Panc1 (cell line): ENCODE measurements at places on chromosomes 4 and X.

DNA sequence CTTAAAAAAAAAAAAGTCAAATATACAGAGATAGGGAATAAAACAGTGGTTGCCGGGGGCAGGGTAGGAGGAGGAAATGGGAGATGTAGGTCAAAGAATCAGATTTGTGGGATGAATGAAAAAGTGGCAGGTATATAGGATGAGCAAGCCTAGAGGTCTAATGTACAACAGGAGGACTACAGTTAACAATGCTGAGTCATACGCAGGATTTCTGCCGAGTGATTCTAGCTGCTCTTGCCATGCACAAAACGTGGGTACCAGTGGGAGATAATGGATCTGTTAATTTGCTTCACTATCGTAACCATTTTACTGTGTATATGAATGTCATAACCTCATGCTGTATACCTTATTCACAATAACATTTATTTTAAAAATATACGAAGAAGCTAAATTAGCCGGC is 10.7 kb upstream of the MTNR1A start:
- DNase-seq: no peak

- no peak for DNase-seq
These were observed 9.1 kb downstream of the MED28 start for GRCh38 chr4:17623451-17624001.

- DNase-seq: no peak
These were observed 37.1 kb upstream of the LEF1 start for GRCh38 chr4:108205859-108206258.

GRCh38 chr4:2799224-2799911 is 6.5 kb downstream of the SH3BP2 start:
- DNase-seq: no peak

GRCh38 chrX:122626871-122627270 is 557.2 kb upstream of the GRIA3 start:
- no peak for DNase-seq

DNA sequence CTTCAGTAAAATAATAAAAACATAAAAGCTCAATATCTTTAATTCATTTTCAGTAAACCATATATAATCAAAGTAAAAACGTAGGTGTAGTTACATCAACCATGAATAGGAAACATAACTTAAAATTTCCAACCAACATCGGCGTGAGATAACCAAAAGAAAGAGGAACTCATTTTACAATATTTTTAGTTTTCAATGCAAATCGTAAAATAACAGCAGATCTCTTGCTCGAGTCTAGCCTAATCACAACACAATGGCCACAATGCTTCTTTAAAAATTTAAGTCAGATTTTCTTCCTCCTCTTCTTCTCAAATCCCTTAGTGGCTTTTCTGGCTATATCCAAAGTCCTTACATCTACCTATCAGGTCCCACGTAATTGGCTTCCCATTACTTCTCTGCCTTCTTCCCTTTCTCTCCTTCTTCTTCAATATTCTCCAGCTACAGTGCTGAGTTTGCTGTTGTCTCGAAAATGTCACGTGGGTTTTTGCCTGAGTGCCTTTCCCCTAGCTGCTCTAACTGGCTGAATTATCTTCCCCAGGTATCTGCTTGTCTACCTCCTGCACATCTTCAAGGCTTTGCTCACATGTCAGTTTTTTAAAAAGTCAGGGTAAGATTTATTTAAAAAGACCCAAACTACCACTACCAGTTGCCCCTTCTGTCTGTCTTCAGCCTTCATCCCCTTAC is 90.9 kb upstream of the BANK1 start:
- DNase-seq: no peak

- no peak for DNase-seq
These were observed 1.0 kb downstream of the CDS1 start for GRCh38 chr4:84583876-84584380.

DNA sequence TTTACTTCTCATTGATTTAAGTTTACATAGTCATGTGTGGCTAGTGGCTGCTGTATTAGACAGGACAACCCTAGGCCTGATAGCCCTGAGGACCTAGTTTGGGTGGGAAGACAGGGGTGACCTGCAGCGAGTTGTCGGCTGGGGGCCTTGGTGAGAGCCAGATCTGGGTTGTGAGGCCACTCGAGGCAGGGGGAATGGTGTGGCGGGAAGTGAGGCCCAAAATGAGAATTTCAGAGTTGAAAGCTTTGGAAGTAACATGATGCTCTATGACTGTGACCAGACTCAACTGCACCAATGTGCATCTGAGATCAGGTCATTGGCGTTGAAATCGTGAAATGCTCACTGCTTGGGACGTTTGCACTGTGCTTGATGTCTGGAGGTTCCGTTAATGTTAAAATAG is 72.9 kb downstream of the TBL1X start:
- DNase-seq: no peak

GRCh38 chrX:5632061-5632614 is 596.5 kb downstream of the NLGN4X start:
- DNase-seq: no peak

GRCh38 chr4:72073816-72074215 is 42.0 kb downstream of the NPFFR2 start:
- DNase-seq: no peak

DNA sequence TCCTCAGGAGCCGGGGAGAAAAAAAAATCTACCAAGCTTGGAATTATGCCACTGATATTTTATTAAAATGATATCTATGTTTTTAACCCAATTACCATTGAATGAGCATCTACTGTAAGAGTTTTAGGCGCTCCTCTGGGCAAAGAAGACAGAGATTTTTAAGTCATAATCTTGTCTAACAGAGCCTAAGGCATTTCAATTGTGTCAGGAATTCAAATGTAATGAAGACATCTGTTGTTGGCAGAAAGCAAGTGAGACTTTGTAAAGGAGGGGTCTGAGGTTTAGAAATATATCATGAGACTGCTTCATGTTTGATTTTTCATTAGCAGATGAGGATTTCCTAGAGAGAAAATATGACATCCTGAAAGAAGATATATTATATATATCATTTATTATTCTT is 1158.1 kb downstream of the FSTL5 start:
- DNase-seq: no peak

- no peak for DNase-seq
These were observed 126.6 kb upstream of the SLC4A4 start for GRCh38 chr4:71212216-71212615.

DNA sequence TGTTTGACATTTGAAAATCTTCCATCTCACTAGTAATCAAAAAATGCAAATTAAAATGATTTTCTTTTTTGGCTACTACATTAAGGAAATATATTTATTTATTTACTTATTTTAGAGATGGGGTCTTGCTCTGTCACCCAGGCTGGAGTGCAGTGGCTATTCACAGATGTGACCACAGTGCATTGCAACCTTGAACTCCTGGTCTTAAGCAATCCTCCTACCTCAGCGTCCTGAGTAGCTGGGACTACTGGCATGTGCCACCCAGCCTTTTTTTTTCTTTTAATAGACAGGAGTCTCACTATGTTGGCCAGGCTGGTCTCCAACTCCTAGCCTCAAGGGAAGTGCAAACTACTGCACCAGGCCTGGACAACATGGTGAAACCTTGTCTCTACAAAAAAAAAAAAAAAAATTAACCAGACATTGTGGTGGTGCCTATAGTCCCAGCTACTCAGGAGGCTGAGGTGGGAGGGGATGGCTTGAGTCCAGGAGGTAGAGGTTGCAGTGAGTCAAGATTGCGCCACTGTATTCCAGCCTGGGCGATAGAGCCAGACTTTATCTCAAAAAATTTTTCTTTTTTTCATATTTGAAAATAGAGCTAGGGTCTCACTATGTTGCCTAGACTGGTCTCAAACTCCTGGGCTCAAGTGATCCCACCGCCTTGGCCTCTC is 4.4 kb upstream of the SMIM14 start:
- DNase-seq: no peak
